ENCODE measurements at places on chromosomes 1 and 21.

DNA sequence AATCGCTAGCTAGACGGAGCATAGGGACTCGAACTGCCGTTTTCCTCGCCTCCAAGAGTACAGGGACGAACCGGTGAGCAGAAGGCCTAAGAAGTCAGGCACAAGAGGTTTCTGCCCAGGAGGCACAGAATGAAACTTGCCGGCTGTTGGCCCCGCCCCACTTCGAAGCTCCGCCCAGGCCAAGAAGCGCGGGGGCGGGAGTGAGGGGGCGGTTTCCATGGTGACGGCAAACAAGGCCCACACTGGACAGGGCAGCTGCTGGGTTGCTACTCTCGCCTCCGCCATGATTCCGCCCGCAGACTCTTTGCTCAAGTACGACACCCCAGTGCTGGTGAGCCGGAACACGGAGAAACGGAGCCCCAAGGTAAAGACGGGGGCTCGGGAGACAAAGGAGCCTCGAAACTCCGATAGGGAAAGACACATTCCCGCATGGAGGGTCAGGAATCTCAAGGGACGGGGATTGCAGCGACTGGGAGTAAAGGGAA lies at the start of gene DNALI1:
TSS of gene DNALI1 (plus strand) at position 229 of the 485 bp plus-strand sequence. CDS start at position 284, 55 bp downstream.
- no peak for DNase-seq

DNA sequence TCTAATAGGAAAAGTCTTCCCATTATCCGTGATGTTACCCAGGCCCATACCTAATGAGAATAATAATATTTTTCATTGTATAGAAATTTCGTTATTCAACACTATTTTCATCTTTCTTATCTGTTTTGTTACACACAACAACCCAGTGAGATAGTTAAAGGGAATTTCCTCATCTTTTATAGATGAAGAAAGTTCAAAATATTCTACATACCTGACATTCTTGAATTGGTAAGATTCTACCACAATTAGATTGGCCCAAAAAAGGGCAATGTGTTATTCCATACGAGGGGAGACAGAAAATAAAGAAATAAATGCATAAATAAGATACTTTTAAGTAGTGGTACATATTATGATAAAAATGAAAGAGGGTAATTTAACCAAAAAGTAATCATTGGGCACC lies 405.5 kb upstream of the ADAMTS5 start:
- no peak for DNase-seq

GRCh38 chr21:28410256-28410655 lies 582.4 kb downstream of the LTN1 start:
- peak; percentile 4 for DNase-seq

DNA sequence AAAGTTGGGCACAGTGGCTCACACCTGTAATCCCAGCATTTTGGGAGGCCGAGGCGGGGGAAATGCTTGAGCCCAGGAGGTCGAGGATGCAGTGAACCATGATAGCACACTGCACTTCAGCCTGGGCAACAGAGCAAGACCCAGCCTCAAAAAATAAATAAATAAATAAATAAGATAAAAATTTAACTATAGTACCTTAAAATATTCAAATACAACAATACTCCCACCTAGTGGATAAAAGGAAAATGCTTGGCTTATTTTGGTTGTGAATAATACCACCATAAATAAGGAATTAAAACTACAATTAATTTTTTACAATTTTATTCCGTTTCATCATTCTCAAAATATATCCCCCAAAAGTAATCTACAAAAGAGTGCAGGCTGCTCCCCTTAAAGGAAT lies 8.1 kb downstream of the PSMG1 start:
- no peak for DNase-seq

GRCh38 chr1:77313491-77313890 lies 31.7 kb downstream of the AK5 start:
- DNase-seq, result no peak

GRCh38 chr1:16233431-16233830 lies 3.6 kb downstream of the CPLANE2 start:
- no peak for DNase-seq

- DNase-seq, result no peak
Observed at GRCh38 chr1:163875927-163876320, 554.2 kb downstream of the NUF2 start.

DNA sequence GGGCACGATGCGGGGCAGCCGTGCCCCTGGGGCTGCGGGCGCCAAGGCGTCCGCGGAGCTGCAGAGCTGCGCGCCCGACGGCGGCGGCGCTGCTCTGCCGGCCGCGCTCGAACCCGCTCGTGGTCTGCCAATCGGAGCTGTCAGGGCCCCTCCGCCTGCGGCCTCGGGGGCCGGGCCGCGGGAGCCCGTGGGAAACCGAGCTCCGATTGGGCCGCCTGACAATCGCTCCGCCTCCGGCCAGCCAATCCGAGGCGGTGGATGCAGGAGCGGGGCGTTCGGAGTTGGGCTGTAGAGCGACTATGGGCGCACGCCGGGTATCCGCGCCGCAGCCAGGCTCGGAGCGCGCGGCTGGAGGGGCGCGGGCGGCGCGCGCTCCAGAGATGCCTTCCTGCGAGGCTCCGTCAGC lies 100.5 kb upstream of the SOD1 start:
- DNase-seq, result peak; percentile 83

DNA sequence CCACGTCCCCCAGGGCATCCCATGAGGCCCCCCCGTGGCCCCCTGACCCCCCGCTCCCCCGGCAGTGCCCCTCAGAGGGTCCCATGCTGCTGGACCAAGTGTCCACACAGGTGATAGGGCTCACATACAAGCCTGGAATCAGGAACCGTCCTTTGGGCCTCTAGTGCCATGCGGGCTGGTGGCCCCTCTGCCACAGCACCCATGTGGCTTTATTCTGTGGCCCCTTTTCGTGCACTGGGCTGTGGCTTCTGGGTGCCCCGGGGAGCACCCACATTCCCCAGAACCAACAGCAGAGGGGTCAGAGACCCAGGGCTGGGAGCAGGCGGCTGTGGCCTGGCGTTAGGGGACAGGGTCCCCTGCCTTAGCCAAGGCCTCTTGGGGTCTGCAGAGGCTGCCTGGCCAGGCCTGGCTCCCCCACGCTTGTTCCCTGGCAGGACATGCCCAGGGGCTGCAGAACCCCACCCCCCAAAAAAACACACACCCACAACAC lies 31.7 kb downstream of the SLC19A1 start:
- DNase-seq, result no peak

- no peak for DNase-seq
Observed at GRCh38 chr1:4301007-4301406, 353.4 kb upstream of the AJAP1 start.

- DNase-seq, result no peak
Observed at GRCh38 chr1:21350202-21350885, 60.1 kb upstream of the ECE1 start.

- DNase-seq, result no peak
Observed at GRCh38 chr1:23567996-23568607, 8.8 kb upstream of the ID3 start.

- no peak for DNase-seq
Observed at GRCh38 chr21:37671381-37671780, 244.9 kb downstream of the KCNJ6 start.

GRCh38 chr1:102891868-102892625 lies 216.3 kb downstream of the COL11A1 start:
- DNase-seq, result no peak

DNA sequence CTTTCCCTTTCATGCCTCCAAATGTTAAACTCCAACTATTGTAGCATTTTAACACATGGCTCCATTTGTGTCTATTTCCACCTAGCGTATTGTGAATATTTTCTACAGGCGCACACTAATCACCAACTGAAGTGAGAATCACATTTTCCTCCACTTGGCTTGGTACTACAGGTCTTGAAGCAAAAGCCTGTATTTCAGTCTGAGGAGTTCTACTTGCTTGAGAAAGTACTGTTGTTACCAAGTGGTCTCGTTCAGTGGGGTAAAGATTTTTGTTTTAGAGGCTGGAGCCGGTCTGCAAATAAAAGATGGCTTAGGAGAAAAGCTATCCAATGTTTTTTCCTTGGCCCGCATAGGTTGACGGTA lies 550 bp upstream of the PTBP2 start:
- DNase-seq, result no peak

DNA sequence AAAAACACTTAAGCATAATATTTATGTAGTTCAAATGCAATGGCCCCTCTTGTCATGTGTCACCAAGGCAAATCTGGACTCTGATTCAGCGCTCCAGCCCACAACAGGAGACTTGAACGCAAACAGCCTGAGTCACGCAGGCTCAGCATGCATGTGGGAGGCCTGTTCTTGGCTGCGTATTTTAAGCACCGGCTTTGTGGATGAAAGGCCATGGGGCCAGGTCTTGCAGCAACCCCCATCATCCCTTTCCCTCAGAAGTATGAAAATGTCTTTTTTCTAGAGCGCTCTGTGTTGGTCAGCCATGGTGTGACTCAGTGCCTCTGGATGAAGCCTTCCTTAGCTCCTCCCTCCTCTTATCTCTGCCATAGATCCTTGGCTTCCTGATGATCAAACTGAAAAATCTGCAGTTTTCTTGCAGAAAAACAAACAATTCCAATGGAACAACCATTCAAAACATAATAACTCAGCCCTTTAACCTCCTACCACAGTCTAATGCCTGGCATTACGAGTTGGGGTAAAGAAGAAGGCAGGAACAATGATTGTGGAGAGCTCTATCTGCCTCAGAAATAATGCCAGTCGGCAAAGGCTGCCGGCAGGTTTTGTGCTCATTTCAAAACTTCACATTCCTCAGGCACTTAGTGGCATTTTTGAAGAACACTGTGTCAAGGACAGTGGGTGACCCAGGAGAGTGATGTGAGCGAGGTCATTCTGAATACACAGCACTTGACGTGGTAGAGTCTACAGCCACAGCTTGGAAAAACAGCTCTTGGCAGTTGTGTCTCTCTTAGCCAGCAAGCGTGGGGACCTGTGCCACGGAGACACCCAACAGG lies 167.5 kb downstream of the CLIC6 start:
- no peak for DNase-seq
